ENCODE measurements at places on chromosomes 2 and 18. TPM values are rescaled to one million over a fixed set of nuclear protein-coding genes. Genes with fewer than 3 reads are reported as not detected.

DNA sequence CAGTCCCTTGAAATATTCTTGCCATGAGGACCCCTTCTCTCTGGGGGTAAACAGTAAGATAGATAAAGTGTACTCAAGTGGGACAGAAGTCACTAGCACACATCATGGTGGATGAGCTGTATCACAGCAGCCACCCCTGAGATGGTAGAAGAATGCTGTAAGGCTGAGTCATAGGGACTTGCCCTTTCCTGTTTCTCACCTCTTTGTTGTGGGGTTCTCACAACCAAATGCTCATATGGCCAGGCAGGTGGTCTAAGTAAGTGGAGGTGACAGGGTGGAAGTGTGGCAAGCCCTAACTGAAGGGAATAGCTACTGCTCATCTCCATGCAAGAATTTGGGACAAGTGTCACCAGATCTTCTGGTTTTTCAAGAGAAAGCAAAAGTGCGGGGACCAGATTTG, 202.7 kb upstream of the SLC14A2 start:
- DNase-seq = no peak
- H3K27ac ChIP-seq = no peak overlapping the region
- no peaks in the 10 kb centered on the region for H3K36me3 ChIP-seq
- no peaks in the 10 kb centered on the region for H3K4me1 ChIP-seq

DNA sequence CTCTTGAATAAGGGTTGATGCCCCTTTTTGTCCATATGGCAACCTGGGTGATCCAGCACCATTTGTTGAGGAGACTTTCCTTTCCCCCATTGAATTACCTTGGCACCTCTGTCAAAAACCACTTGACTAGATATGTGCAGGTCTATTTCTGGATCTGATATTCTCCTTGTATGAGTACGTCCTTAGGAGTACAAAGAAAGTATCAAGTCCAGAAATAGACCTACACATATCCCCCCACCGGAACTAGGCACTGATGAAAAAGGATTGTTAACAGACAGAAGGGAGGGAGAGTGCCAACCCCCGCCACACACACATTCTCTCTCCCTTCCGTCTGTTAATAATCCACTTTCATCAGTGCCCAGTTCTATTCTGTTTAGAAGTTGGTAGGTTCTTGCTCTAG, 225.0 kb downstream of the TMEM163 start:
- H3K4me3 ChIP-seq = no peak overlapping the region
- H3K4me1 ChIP-seq = no peaks in the 10 kb centered on the region
- DNase-seq = no peak
- no peaks in the 10 kb centered on the region for H3K36me3 ChIP-seq

DNA sequence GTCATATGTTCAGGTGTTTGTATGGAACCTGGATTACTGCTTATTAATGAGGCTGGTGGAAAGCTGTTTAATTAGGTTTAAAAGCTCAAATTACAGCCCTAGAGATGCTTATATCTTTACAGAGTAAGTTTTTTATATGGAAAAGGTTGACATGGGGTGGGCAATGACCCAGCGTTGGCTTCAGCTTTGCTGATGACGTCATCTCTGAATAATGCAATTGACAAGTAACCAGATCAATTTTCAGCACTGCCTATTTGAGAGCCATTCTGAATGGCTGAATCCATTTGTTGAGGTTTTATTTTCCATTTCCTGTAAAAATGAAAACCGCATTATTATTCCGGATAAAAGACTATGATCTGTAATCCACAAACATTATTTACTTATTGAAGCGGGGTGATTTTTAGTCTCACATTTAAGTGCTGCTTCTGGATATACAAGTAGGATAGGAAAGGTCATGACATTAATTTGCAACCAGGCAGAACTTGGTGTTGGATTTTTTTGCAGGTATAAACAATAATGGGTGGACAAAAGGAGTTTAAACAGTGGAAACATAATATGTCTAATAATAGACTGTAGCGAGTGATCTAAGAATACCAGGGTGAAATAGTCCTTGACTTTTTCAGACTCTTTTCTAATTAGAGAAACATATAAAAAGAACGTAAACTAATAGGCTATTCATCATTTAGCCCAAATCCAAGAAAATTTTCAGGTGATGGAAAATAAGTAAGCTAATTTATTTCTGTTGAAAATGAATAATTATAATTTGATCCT, 2.7 kb downstream of the PPP1R1C start:
- H3K4me1 ChIP-seq = peaks cover 39% of the 10 kb centered on the region
- H3K27me3 ChIP-seq = no peaks in the 10 kb centered on the region
- no peak for DNase-seq
- peak overlapping the region; percentile 82 for H3K27ac ChIP-seq
- H3K4me3 ChIP-seq = no peak overlapping the region

DNA sequence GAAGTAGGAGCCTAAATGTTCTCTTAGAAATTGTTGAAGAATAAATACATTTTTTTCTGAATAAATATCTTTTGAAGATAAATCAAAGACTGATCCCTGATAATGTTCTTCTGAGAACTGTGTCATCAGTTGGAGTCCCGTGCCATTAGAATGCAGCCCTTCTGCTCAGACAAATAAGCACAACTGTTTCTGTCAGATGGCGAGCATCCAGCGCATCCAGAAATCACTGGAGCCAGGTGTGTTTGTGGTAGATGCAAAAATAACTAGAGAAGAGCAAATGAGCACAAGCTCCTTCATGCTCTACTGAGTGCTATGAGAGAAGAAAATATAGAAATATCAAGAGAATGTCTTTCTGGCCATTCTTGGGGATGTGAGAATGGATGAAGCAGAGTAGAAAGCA, 573.7 kb downstream of the THSD7B start:
- no peaks in the 10 kb centered on the region for H3K27me3 ChIP-seq
- no peak overlapping the region for H3K4me3 ChIP-seq
- H3K27ac ChIP-seq = no peak overlapping the region

SMYD1 gene
- 539 TPM for total RNA-seq

GRCh38 chr18:48412339-48412929, 3.3 kb upstream of the ZBTB7C start:
- peaks cover 16% of the 10 kb centered on the region for H3K4me1 ChIP-seq
- no peak overlapping the region for H3K27ac ChIP-seq
- DNase-seq = no peak

ARHGAP15 gene
- 2.7 TPM for total RNA-seq

GALR1 gene
- not detected for total RNA-seq

AQP12B gene
- total RNA-seq = not detected

GRCh38 chr18:22466608-22467395, 49.1 kb upstream of the CTAGE1 start:
- H3K4me3 ChIP-seq = no peak overlapping the region
- DNase-seq = no peak
- peaks cover 25% of the 10 kb centered on the region for H3K4me1 ChIP-seq
- H3K36me3 ChIP-seq = no peaks in the 10 kb centered on the region
- H3K27me3 ChIP-seq = no peaks in the 10 kb centered on the region

DNA sequence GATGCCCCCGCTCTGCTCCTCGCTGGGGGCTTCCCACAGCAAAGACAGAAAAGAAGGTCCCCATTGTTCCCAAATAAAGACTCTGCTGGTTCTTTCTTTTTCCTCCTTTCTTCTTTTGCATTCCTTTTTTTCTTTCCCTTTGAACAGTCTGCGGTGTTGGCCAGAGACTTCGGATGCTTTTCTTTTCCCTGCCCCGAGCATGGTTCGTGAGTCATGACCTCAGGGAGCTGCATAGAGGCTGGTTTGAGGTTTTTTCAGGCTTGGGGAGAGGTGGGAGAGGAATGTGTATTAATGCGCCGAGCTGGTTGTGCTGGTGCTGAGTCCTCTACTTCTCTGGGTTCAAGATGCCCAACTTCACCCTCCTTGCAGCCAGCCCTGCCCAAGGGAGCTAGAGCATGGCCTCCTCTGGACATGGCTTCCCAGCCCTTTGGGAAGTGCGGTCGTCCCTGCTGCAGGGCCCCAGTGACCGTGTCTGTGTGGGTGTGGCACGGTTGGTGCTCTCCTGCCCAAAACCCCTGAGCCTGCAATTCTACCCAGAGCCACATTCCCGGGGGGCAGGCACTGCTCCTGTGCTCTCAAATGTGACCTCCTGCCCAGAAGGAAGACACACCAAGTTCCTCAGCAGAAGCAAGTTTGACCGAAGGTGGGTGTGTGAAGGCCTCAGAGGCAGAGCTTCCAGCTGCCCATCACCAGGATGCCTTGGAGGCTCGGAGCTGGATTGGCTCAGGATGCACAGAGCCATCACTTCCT, 9.0 kb upstream of the ARHGEF4 start:
- H3K4me1 ChIP-seq = no peaks in the 10 kb centered on the region
- no peak overlapping the region for H3K4me3 ChIP-seq
- no peaks in the 10 kb centered on the region for H3K36me3 ChIP-seq
- peaks cover 9% of the 10 kb centered on the region for H3K27me3 ChIP-seq

DNA sequence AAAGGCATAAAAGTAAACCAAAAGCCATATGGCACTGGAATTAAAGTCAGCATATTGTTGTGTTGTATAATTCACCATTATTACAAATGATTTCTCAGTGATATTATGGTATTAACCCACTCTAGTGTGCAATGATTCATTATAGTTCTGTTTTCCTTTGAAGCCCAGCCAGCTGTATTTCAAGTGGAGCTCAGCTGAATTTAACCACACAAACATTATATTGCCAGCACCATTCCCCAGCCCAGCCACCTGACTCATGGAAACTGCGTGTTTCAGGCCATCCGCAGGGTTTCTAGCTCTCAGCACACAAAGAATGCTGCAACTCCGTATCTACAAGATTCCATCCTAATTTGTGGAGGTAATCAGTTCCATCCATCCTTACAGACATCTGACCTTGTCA, 166.8 kb upstream of the CHAC2 start:
- H3K27me3 ChIP-seq = no peaks in the 10 kb centered on the region
- H3K4me1 ChIP-seq = no peaks in the 10 kb centered on the region
- no peak overlapping the region for H3K27ac ChIP-seq
- DNase-seq = no peak
- H3K36me3 ChIP-seq = no peaks in the 10 kb centered on the region

ELOA2 gene
- not detected for total RNA-seq

ASPRV1 gene
- not detected for total RNA-seq

DNA sequence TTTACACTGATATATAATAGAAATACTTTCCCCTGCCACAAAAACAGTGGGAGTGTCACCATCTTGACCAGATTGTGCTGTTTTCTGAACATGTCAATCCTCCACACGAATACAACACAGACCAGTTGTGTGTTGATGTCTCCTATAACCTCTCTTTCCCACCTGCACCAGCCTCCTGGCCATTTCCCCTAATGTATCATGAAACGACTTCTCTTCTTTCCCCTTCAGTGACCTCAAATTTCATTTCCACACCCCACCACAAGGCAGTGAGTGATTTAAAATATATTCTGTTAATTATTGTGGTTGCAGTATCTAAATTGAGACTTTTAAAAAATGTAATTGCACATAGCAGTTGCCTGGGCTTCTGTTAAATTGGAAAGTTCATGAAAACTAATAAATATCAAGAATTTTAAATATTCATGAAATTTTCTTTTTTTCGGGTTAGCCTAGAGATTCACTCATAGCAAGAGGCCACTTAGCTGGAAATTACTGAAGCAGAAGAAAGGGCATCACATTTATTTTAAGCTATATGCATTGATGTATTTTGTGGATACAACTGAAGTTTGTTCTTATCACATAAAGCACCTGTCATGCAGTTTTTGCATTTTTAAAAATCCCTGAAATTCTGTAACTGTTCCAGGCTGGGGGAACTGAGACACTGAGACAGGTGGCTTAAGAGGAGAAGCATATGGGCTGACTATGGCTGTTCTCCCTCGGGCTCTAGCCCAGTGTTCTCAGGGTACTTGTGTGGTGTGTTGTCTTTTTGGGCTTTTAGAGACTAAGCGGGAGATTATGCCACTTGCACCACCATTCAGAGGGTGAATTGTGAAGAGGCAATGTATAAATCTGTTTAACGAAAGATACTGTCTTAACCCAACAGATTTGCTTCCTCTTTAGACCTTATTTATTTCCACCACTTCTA, 15.9 kb downstream of the FAM171B start:
- no peaks in the 10 kb centered on the region for H3K27me3 ChIP-seq
- no peak overlapping the region for H3K27ac ChIP-seq
- DNase-seq = no peak
- no peaks in the 10 kb centered on the region for H3K4me1 ChIP-seq
- no peak overlapping the region for H3K4me3 ChIP-seq
- H3K36me3 ChIP-seq = no peaks in the 10 kb centered on the region

SFT2D3 gene
- 5.2 TPM for total RNA-seq

GRCh38 chr2:125254010-125254409, 1228.9 kb downstream of the CNTNAP5 start:
- no peaks in the 10 kb centered on the region for H3K36me3 ChIP-seq
- H3K27me3 ChIP-seq = no peaks in the 10 kb centered on the region
- H3K27ac ChIP-seq = no peak overlapping the region
- no peak for DNase-seq
- no peak overlapping the region for H3K4me3 ChIP-seq

- H3K27me3 ChIP-seq = no peaks in the 10 kb centered on the region
- DNase-seq = peak; percentile 44
- no peaks in the 10 kb centered on the region for H3K36me3 ChIP-seq
- H3K4me1 ChIP-seq = peaks cover 26% of the 10 kb centered on the region
- H3K27ac ChIP-seq = peak overlapping the region; percentile 70
These were observed 121.8 kb downstream of the FHOD3 start for GRCh38 chr18:36419188-36419899.

- DNase-seq = no peak
- no peak overlapping the region for H3K27ac ChIP-seq
- H3K27me3 ChIP-seq = no peaks in the 10 kb centered on the region
- no peaks in the 10 kb centered on the region for H3K36me3 ChIP-seq
These were observed 93.6 kb upstream of the SNTG2 start for GRCh38 chr2:857081-857480.

DNA sequence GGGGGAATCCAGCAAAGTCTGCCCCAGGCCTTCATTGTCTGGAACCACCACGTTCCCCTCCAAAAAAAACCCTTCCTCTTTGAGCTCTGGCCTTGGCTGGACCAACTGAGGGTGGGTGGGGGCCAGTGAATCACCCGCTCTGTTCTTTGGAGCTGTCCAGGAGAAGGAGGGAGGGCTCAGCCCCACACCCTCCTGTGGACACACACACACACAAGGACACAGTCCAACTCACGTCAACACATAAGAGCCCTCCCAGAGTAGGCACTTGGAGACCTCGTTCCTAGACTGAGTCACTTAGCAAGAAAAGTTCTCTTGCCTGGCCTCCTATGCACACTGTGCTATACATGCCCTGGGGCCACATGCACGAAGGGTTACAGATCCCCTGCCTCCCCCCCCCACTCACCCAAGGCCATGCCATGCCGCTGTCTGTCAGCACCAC, 1.2 kb upstream of the TNS1 start:
- H3K4me3 ChIP-seq = no peak overlapping the region
- DNase-seq = peak; percentile 92
- peaks cover 3% of the 10 kb centered on the region for H3K4me1 ChIP-seq

- no peaks in the 10 kb centered on the region for H3K36me3 ChIP-seq
- H3K27ac ChIP-seq = no peak overlapping the region
- H3K4me1 ChIP-seq = peaks cover 18% of the 10 kb centered on the region
- no peak overlapping the region for H3K4me3 ChIP-seq
- H3K27me3 ChIP-seq = no peaks in the 10 kb centered on the region
These were observed 28.1 kb downstream of the NCKAP1 start for GRCh38 chr2:183010112-183010511.

- H3K4me3 ChIP-seq = peak overlapping the region; percentile 27
- no peaks in the 10 kb centered on the region for H3K36me3 ChIP-seq
- peak overlapping the region; percentile 98 for H3K27ac ChIP-seq
- H3K4me1 ChIP-seq = peaks cover 6% of the 10 kb centered on the region
- DNase-seq = no peak
These were observed 10.2 kb downstream of the CATIP start for GRCh38 chr2:218366621-218367414.

All from heart left ventricle (tissue), 16 donors.